ENCODE measurements at places on chromosomes 7 and 10. TPM values are rescaled to one million over a fixed set of nuclear protein-coding genes. Genes with fewer than 3 reads are reported as not detected.

DNA sequence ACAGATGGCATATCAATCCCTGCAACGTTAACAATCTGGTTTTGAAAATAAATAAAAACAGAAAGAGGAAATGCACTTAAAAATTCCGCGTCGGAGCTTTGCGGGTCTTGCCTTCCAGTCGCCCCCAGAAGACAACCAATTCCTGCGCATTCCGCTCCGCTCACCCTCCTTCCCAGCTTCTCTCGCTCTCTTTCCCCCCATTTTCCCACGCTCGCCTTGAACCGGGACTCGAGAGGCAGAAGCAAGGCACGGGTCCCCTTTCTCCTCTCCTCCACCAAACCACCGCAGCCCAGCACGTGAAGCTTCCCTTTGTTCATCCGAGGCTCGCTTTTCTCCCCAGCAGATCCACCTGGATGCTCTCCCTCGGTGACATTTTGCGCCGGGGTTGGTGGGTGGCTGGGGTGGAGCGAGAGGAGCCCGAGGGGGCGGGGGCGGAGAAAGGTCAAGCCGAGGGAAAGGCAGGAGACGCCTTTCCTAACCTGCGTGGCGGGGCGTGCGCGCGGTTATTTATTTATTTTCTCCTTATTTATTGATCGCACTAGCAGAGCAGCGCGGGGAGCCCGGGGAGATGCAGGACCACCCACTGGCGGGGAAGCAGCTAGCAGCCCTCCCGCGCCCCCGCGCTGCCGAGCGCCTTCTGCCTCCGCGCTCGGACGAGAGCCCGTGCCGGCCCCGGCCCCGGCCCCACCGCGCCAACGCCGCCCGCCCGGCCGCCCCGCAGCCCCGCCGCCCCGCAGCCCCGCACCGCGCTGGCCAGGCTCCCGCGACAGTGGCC lies at the start of gene KCND2:
Gene KCND2 (plus strand): TSS at position 475 of the 775 bp plus-strand sequence.
- H3K27ac ChIP-seq: no peak within 1 kb of the TSS
- no peaks in the 10 kb centered on the region for H3K27me3 ChIP-seq
- H3K4me1 ChIP-seq: no peaks in the 10 kb centered on the region
- no peak for DNase-seq

DNA sequence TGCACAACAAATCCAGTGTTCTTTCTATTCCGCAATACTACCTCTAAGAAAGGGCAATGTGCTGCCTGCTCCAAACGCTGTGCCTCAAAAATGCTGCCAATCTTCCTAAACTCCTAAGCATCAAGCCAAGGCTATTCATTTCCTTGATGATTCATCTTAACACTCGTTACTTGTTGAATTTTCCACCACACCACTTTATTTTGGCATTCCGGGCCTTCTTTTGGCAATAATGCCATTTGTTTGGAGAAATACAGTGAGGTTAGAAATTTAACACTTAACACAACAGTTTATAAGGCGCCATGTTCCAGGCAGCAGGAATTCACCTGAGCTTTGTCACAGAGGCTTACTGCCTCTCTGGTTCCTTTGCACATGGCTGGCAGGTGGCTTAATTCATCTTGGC lies 82.6 kb upstream of the ABCB5 start:
- H3K27ac ChIP-seq: peak overlapping the region; percentile 55
- DNase-seq: no peak
- no peak overlapping the region for H3K4me3 ChIP-seq
- H3K27me3 ChIP-seq: no peaks in the 10 kb centered on the region

- no peaks in the 10 kb centered on the region for H3K27me3 ChIP-seq
- no peak overlapping the region for H3K27ac ChIP-seq
- H3K36me3 ChIP-seq: no peaks in the 10 kb centered on the region
- no peak for DNase-seq
Observed at GRCh38 chr7:50531401-50531911, 33.7 kb downstream of the DDC start.

DNA sequence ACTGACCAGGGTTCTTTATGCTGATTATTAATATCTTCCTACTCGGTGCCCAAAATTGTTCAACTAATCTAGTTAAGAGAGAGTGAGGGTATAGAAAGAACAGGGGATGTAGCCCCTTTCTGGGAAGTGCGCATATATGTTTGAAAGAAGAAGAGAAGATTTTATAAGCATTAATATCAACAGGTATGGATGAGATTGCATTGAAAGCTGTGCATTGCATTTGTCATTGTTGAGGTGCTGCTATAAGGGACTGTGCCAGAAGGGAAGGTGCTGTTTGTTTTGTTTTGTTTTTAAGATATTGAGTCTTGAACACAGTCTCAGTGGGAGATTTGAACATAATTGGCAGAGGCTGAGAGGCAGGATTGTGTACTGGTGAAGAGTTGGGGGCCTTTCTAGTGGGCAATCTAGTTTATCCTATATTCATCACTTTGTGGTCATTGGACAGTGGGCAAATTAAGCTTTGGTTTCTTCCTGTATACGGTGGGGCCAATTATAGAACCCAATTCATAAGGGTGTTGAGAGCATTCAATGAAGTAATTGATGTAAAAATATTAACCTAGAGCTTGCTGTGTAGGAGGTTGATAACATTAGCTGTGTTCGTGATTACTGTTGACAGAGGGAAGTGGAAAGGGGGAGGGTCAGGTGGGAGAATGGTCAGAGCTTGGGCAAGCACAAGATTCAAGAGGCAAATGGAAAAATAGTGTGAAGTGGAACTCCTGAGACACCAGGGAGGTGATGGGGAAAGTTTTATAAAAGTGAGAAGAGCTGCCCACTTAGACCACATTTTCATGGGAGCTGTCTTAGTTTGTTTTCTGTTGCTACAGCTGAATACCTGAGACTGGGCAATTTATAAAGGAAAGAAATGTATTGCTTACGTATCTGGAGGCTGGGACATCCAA lies 19.9 kb upstream of the PCGF5 start:
- H3K4me3 ChIP-seq: no peak overlapping the region
- no peaks in the 10 kb centered on the region for H3K27me3 ChIP-seq
- H3K4me1 ChIP-seq: no peaks in the 10 kb centered on the region
- no peaks in the 10 kb centered on the region for H3K36me3 ChIP-seq
- H3K27ac ChIP-seq: peak overlapping the region; percentile 58

- no peak for DNase-seq
- no peaks in the 10 kb centered on the region for H3K27me3 ChIP-seq
- no peaks in the 10 kb centered on the region for H3K36me3 ChIP-seq
- H3K4me3 ChIP-seq: no peak overlapping the region
Observed at GRCh38 chr7:2013381-2014311, 219.1 kb downstream of the MAD1L1 start.

DNA sequence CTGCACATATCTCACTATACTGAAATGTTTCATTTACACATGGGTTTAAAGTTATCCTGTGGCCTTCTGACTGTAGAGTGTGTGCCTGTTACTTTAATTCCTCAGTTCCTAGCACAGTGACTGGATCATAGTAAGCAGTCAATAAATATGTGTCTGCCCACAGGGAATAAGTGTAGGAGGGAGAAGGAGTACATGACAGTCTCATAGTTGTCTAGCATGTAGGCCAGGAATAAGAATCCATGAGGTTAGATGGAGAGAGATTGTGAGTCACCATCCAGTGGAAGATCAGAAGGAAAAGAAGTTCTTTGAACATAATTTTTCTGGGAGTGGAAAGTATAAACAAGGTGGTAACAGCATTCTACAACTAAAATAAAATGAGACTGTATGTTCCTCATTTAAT lies 36.6 kb upstream of the SEMA3A start:
- no peaks in the 10 kb centered on the region for H3K4me1 ChIP-seq
- no peak overlapping the region for H3K27ac ChIP-seq
- DNase-seq: no peak
- no peaks in the 10 kb centered on the region for H3K27me3 ChIP-seq

GRCh38 chr10:50216894-50217293 lies 34.4 kb downstream of the ASAH2 start:
- H3K4me1 ChIP-seq: no peaks in the 10 kb centered on the region
- H3K36me3 ChIP-seq: no peaks in the 10 kb centered on the region
- no peak for DNase-seq
- no peaks in the 10 kb centered on the region for H3K27me3 ChIP-seq

- H3K27me3 ChIP-seq: no peaks in the 10 kb centered on the region
- H3K27ac ChIP-seq: no peak overlapping the region
- H3K4me1 ChIP-seq: no peaks in the 10 kb centered on the region
Observed at GRCh38 chr10:51508156-51508555, 191.2 kb downstream of the CSTF2T start.

- H3K4me3 ChIP-seq: no peak overlapping the region
- H3K4me1 ChIP-seq: no peaks in the 10 kb centered on the region
- H3K36me3 ChIP-seq: no peaks in the 10 kb centered on the region
- H3K27ac ChIP-seq: no peak overlapping the region
Observed at GRCh38 chr7:123060446-123060845, 64.9 kb upstream of the TAS2R16 start.

GRCh38 chr10:122362031-122362592 lies 12.4 kb upstream of the PLEKHA1 start:
- DNase-seq: no peak
- H3K36me3 ChIP-seq: no peaks in the 10 kb centered on the region
- H3K27me3 ChIP-seq: no peaks in the 10 kb centered on the region
- no peak overlapping the region for H3K4me3 ChIP-seq

- DNase-seq: no peak
- no peaks in the 10 kb centered on the region for H3K4me1 ChIP-seq
- H3K27ac ChIP-seq: no peak overlapping the region
- H3K4me3 ChIP-seq: no peak overlapping the region
- no peaks in the 10 kb centered on the region for H3K36me3 ChIP-seq
- no peaks in the 10 kb centered on the region for H3K27me3 ChIP-seq
Observed at GRCh38 chr7:148912758-148913541, 28.9 kb upstream of the EZH2 start.

GRCh38 chr10:6843894-6844650 lies 264.0 kb upstream of the PRKCQ start:
- H3K36me3 ChIP-seq: no peaks in the 10 kb centered on the region
- no peaks in the 10 kb centered on the region for H3K4me1 ChIP-seq
- no peaks in the 10 kb centered on the region for H3K27me3 ChIP-seq
- DNase-seq: no peak

DNA sequence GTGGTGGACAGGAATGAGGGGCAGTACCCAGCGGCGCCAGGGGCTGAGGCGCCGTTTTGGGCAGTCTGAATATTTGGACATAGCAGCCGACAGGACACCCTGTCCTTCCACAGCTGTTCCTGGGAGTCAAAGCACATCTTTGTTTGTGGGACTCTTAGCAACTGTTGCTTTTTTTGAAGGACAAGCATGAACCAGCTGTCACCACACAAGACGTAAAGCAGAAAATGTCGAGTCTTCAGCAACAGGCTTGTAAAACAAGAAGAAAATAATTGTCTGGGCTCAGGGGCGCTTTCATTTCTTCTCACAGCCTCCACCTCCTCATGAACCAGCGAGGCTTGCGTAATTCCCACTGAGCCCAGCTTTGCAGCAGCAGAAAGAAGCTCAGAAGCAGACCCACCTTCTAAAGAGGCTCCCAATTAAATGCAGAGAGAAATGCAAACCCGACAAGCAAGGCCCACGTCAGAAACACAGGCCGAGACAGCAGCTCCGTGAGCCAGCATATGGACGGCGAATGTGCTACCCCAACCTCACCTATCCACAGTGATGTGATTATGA lies 68.9 kb upstream of the DNAAF5 start:
- H3K36me3 ChIP-seq: no peaks in the 10 kb centered on the region
- no peaks in the 10 kb centered on the region for H3K27me3 ChIP-seq
- no peak overlapping the region for H3K27ac ChIP-seq
- no peak for DNase-seq
- no peak overlapping the region for H3K4me3 ChIP-seq
- no peaks in the 10 kb centered on the region for H3K4me1 ChIP-seq

DNA sequence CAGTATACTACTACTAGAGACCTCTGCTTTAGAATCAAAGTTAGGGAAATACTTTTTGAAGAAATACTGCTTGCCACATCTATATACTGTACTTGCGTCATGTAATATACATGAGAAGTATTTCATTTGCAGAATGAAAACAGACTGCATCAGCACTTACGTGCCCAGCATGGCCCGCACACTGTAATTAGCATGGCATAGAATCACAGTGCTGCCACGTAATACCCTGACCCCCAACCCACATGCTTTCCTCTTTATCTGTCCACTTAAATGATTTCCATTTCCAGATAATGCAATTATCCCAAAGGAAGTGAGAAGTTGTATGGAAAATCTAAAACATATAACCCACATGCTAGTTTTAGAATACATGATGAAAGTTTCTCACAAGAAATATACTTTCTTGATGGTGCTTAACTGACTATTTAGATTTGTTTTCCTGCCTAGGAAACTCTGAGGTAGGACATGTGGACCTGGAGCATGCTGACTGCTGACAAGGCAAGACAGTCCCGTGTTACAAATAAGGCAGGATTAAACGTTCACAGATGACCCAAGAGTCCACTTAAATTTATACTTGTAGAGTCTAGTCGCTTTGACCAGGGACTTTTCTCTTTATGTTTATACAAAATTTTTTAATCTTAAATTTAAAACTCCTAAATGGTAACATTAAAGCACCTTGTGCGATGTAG lies 12.6 kb downstream of the USP6NL start:
- H3K4me1 ChIP-seq: no peaks in the 10 kb centered on the region
- H3K27me3 ChIP-seq: no peaks in the 10 kb centered on the region
- no peak overlapping the region for H3K27ac ChIP-seq
- H3K36me3 ChIP-seq: no peaks in the 10 kb centered on the region
- DNase-seq: no peak
- no peak overlapping the region for H3K4me3 ChIP-seq

GRCh38 chr10:86221442-86222335 lies 144.9 kb downstream of the GRID1 start:
- no peaks in the 10 kb centered on the region for H3K4me1 ChIP-seq
- H3K27ac ChIP-seq: no peak overlapping the region
- DNase-seq: no peak
- H3K4me3 ChIP-seq: no peak overlapping the region

DNA sequence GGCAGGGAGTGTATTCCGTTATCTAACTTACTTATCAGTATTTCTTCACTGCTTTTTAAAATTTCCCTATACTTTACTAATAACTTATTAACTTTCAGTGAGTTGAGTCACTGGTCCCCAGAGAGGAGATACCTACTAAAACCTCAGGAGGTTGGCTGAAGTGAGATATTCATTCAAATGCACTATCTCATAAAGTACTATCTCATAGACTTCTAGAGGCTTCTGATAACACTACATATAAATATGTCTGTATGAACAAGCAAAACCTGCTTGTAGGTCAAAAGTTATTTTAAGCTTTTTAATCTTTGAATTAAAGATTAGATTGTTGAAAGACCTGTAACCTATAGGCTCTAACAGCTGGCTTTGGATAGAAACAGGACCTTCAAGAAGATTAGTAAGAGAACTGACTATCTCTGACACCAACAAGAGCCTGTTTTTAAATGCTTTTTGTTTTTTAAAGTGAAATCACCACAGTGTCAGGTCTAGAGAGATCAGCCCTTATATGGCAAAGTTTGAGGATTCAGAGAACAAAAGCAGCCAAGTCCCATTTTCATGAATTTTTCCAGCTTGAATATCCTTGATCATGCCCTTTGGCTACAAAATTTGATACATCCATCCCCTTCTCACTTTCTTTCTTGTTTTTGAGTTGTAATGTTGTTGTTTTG lies 242.2 kb downstream of the ARL4A start:
- no peak overlapping the region for H3K27ac ChIP-seq
- no peak for DNase-seq
- no peaks in the 10 kb centered on the region for H3K27me3 ChIP-seq
- no peaks in the 10 kb centered on the region for H3K4me1 ChIP-seq
- H3K4me3 ChIP-seq: no peak overlapping the region

Gene BLNK
- total RNA-seq: 16.0 TPM

Gene DNAH11
- 0.33 TPM for total RNA-seq

Gene SUFU
- total RNA-seq: 9.1 TPM

Gene SYPL1
- total RNA-seq: 116 TPM

Gene ITGA8
- total RNA-seq: 2.9 TPM

Gene LZTS2
- 44.0 TPM for total RNA-seq

Gene ETV1
- total RNA-seq: 5.6 TPM

Gene THNSL1
- 4.2 TPM for total RNA-seq

Gene ZNF365
- 0.66 TPM for total RNA-seq

Gene NRF1
- total RNA-seq: 29.2 TPM

Gene FAM241B
- total RNA-seq: 8.5 TPM

Gene NKX2-3
- total RNA-seq: not detected
